MCF 10A (cell line): ENCODE measurements at places on chromosomes 3 and 15. TPM values are rescaled to one million over a fixed set of nuclear protein-coding genes. Genes with fewer than 3 reads are reported as not detected.

SNTN gene
- total RNA-seq = not detected in 2 replicates

DYNC1LI1 gene
- 39.1 and 47.6 TPM in 2 replicates for total RNA-seq

IL17RC gene
- total RNA-seq = 25.7 and 30.1 TPM in 2 replicates

DNA sequence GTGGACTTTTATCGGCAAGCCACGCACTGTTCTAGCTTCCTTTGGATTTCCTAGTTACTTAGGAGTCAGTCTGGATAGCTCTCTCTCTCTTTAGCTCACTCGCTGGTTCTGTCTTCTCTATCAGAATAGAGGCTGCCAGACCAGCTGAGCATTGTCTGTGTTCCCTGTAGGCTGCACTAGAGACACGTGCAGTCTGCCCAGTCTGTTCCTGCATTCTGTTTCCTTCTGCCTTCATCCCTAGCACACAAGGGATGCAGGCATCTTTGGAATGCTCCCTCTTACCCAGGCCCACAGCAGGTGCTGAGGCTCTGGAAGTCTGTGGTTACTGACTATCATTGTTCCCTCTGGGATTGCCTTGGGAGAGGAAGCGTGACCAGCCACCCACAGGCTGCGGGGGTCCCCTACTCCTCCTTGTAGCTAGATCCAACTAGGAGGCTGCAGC is 322.8 kb downstream of the ZNF621 start:
- peak; percentile 22 for DNase-seq

- DNase-seq = no peak
These were observed 17.3 kb downstream of the ZNF592 start for GRCh38 chr15:84765675-84766074.

AMOTL2 gene
- 92.6 and 137 TPM in 2 replicates for total RNA-seq

MFN1 gene
- 50.1 and 63.7 TPM in 2 replicates for total RNA-seq

CCR8 gene
- total RNA-seq = not detected in 2 replicates

GRCh38 chr3:83403927-83404326 is 1554.9 kb upstream of the CADM2 start:
- no peak for DNase-seq

TRIM69 gene
- 8.2 and 12.2 TPM in 2 replicates for total RNA-seq

DNA sequence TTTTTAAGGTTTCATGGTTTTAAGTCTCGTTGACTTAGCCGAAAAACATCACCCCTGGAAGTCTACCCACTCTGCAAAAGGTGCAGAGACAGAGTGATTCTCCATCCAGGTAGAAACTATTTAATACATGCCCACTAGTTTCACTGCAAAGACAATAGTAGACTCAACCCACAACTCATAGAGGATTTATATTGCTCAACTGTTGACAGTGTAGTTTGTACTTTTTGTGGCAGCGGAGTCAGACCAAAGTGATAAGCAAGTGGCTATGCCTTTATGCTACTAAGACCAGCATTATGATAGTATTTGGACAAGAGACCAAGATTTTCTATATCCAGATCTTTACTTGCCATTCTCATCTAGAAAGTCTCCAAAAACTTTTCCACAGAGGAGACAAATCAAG is 98.8 kb upstream of the ZBTB20 start:
- DNase-seq = no peak

GRCh38 chr3:120462409-120462959 is 11.7 kb upstream of the FSTL1 start:
- DNase-seq = no peak

- DNase-seq = peak; percentile 18
These were observed 31.7 kb downstream of the GOLGA6A start for GRCh38 chr15:74050556-74051234.

DNA sequence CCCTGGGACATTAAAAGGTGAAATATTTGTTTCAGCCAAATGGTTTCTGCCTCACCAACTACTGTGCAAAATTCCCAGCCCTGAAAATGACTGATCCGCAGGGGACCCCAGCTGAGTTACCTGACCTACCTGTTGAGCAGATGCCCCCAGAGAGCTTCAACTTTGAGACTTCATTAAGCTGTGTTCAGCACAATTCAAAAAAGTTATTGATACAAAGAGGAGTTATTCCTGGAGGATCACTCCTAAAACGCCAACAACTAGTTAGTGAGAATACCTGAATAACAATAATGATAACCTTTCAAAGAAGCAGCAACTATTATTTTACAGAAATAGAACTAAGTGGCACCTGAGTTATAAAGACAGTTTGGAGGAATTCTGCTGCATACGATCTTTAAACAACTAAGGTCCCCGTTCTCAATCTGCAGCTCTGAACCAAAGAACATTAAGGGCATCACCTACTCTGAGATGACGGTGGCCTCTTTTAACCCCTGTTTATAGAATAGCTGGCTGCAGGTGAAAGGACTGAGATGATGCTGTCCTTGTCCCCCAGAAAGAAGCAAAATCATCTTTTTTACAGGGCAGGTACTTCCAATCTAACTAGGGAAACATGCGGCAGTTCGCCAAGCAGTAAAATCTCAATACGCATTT is 659 bp downstream of the GADL1 start:
- DNase-seq = no peak

- DNase-seq = no peak
These were observed 34.4 kb downstream of the GLCE start for GRCh38 chr15:69194854-69195253.

GRCh38 chr15:95442107-95442719 is 888.3 kb upstream of the NR2F2 start:
- DNase-seq = no peak

DNA sequence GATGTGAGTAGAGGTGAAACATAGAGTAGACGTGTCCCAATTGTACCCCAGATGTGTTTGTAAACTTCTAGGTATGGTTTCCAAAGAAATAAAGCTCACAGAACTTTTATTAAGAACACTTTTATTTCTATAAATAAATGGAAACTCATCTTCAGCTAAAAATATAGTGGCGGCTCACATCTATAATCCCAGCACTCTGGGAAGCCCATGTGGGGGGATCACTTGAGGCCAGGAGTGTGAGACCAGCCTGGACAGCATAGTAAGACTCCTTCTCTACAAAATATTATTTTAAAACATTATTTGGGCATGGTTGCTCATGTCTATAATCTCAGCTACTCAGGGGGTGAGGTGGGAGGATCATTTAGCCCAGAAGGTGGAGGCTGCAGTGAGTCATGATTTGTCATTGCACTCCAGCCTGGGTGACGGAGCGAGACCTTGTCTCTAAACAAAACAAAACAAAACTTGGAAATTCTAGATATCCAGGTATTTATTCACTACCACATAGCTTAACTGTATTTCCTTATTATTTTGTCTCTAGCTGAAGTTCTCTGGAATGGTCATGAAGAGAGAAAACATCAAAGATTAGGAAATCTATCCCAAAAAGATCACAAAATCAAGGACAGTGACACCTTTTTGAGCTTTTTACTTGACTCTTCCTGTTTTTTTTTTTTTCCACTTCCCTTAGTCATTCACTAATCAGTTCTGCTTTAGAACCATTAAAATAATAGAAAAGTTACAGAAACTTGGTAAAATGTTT is 258.1 kb downstream of the TIGIT start:
- DNase-seq = peak; percentile 78

GRCh38 chr3:34218706-34219385 is 420.4 kb downstream of the PDCD6IP start:
- no peak for DNase-seq

DNA sequence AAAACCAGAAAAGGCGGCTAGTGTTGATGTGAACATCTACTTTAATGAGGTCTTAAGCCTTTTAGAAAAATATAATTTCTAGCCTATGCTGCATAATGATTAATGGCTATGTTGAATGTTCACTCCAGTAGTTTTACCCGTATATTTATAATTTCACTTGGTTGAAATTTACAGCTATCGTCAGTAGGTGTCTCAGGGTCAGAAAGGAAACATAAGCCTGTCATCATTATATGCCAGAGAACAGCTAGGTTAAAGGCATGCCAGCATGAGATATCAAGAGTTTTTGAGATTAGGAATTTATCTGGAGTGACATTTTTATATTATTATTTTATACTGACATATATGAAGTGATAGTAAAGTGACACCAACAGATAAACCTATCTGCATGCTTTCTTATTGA is 904.1 kb downstream of the OTOL1 start:
- no peak for DNase-seq

GRCh38 chr3:45057557-45057956 is 31.5 kb downstream of the CLEC3B start:
- no peak for DNase-seq

DNA sequence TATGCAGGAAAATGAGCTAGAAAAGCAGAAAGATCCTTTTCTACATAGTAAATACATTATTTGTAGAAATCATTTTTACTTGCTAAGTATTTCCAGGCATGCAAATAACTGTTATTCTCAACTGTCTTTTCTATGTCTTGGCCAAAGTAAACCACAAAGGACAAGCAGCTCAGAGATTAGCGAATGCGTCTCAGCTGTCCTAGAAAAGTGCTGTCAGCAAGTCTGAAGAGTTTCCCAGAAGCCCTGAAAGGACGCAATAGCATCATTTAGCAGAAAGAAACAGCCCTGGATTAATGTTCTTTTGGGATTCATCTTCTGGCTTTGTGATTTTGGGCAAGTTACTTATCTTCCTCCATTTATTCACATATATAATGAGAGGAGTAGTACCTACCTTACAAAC is 100.3 kb downstream of the ZIC1 start:
- DNase-seq = no peak

DNA sequence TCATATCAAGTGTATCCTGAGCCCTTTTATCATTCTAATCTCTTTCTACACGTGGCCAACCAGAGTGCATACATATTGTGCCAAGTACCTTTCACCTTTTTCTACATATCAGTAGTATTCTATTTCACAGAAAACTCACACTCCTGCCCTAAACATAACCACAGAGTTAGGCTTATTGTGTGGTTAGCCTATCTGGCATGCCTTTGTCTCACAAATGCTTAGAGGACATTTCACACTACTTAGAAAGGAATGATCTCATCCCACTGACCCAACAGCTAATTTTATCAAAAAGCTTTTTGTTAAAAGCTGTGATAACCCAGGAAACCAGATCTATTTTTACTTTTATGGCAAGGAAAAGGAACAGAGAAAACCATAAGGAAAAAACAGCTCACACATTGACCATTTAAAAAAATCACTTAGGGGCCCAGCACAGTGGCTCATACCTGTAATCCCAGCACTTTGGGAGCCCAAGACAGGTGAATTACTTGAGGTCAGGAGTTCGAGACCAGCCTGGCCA is 17.8 kb upstream of the MAP4 start:
- no peak for DNase-seq

DNA sequence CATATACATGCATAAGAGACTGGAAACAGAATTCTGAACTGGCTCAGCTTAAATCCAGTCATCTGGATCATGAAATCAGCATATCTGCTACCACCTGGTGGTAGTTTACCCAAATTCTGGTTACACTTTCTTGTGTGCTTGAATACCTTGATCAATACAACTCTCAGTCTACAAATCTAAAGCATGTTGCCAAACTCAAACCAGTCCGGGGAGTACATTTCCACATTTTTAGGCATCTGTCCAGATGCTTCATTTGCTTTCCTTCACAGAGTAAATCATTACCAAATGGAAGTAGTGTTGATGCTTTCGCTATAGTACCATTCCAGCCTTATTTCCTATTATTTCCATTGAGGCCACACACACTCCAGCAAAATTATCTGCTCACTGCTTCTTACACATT is 126.4 kb downstream of the P2RY1 start:
- DNase-seq = peak; percentile 60

GRCh38 chr15:88617031-88617722 is 4.0 kb upstream of the AEN start:
- no peak for DNase-seq

SCAANT1 gene
- total RNA-seq = not detected in 2 replicates

GRCh38 chr15:96086164-96086563 is 244.3 kb upstream of the NR2F2 start:
- no peak for DNase-seq

GRCh38 chr15:29379647-29380046 is 110.0 kb upstream of the NSMCE3 start:
- no peak for DNase-seq

GRCh38 chr3:174792864-174793263 is 66.3 kb upstream of the NAALADL2 start:
- no peak for DNase-seq

DNA sequence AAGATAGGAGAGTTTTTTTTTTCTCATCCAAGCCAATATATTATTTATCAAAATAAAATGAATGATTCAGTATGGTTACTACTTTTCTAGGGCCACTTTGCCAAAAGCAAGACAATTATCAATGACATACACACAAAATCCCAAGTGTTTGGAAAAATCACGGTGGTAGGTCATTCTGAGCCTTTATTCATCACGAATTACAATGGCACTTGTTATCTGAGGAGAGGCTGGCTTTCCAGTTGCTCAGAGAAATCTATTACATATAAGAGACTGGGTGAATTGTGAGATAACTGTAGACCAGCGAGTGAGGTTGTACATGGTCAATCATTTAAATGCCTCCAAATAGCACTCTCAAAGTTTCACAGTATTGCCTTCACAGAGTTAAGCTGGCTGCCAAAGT is 20.4 kb upstream of the FGF12 start:
- no peak for DNase-seq

WNT7A gene
- total RNA-seq = 0.47 and 0.61 TPM in 2 replicates

GPR171 gene
- not detected in 2 replicates for total RNA-seq

PLA2G4E gene
- 0.07 and 0.12 TPM in 2 replicates for total RNA-seq

DNA sequence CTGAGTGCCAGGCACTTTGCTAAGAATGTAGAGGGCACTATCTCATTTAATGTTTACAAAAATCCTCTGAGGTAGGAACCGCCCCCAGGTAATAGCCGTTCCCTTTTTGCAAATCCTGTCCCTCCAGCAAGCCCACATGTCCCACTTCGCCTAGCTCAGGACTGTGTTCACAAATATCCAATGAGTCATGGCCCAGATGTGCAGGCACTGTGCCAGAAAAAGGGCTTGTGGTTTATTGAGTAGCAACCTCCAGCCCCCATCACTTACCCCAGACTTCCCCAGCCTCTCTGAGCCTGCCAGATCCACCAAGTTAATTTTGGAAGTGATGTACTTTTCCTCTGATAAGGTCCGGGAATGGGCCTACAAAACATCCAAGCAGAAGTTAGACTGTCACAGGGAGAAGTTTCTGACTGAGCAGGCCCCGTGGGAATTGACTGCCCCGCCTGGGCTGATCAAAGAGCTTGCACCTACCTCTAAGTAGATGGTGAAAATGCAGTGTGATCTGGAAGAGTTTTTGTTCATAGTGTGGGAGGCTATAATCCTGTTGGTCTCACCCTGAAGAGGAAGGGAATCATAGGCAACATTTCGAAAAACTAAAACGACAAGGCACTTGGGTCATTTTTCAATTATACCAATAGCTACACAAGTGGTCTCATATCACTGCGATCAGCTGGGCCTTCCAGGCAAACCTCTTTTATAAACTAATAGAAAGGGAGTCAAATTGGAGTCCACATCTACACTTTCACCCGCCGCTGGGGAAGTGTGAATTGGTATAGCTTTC is 15.7 kb downstream of the KIF9 start:
- peak; percentile 94 for DNase-seq
